NCI-H2081 treated with DMSO at 0.1 percent for 48 hours (cell line): ENCODE measurements at places on chromosomes 5 and 9.

GRCh38 chr5:4636378-4636777, 503.8 kb upstream of the ADAMTS16 start:
- no peak for DNase-seq

GRCh38 chr5:124913329-124913653, 166.9 kb upstream of the ZNF608 start:
- DNase-seq, result no peak

GRCh38 chr9:129762985-129763926, 10.4 kb upstream of the PTGES start:
- DNase-seq, result no peak

DNA sequence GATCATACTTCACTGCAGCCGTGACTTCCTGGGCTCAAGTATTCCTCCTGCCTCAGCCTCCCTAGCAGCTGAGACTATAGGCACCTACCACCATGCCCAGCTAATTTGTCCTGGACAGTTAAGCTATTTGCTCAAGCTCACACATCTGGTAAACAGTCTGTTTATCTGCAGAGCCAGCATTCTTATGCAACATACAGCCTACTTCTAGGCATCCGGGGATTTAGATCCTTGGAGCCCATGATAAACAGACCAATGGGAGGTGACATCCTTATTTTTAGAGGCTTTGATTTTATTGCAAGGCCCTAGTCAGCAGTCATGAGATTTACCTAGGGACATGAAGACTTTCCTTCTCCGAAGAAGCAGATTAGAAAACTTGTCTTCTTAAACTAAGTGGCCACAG, 21.0 kb downstream of the ATOX1 start:
- no peak for DNase-seq

GRCh38 chr9:68950689-68951088, 63.2 kb downstream of the PRKACG start:
- no peak for DNase-seq

DNA sequence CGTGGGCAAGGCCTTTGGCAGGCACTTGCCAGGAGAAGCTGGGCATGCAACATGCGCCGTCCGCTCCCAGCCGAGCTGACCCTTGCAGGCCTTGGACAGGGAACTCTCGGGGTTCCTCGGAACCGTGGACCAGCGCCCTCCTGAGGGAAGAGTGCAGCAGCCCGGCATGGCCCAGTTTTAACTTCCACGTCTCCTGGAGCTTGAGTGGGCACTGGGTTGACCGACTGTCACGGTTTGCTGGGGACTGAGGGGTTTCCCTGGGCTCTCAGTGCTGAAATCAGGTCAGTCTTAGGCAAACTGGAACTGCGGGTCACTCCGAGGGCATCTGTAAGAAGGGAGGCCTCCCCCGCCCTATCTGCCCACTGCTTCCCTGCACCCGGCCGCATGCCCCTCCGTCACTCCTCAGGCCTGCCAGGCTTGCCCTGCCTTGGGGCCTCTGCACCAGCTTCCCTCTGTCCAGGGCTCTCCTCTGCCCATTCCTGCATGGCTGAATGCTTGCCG, 87.0 kb upstream of the PHYKPL start:
- DNase-seq, result no peak

DNA sequence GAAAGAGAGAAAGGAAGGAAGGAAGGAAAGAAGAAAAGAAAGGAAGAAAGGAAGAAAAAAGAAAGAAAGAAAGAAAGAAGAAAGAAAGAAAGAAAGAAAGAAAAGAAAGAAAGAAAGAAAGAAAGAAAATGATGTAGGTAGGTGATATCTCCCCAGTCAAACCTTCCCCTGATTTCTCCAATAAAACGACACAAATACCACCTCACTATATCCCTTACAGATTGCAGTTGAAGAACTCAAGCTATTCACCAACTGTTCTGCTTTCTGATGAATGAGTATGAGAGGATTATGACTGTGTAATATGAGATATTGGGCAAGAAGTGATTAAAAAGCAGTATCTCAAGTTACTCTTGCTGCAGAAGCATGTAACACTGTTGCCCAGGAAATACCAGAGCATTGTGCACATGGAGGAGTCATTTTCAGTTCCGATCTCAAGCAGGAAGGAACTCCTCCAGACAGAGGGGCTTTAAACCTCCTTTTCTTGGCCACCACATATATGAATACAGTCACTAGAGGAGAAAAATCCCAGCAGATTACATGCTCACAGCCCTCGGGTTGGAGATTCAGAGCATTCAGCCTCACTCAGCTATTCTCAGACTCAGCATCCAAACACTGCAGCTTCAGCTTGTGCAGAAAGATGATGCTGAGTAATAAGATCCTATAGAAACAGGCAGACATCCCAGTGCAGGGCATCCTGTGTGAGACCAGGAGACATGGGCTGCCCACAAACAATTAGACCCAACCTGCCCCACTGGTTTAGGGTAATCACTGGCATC, 61.4 kb downstream of the UGCG start:
- DNase-seq, result no peak

GRCh38 chr5:156623381-156624040, 226.6 kb upstream of the PPP1R2B start:
- no peak for DNase-seq

- no peak for DNase-seq
These were observed 521.7 kb upstream of the DAB2 start for GRCh38 chr5:39946356-39947045.

- DNase-seq, result no peak
These were observed 32.5 kb upstream of the SNAPC3 start for GRCh38 chr9:15390201-15390600.

GRCh38 chr9:79656169-79656568, 84.4 kb downstream of the TLE4 start:
- no peak for DNase-seq

DNA sequence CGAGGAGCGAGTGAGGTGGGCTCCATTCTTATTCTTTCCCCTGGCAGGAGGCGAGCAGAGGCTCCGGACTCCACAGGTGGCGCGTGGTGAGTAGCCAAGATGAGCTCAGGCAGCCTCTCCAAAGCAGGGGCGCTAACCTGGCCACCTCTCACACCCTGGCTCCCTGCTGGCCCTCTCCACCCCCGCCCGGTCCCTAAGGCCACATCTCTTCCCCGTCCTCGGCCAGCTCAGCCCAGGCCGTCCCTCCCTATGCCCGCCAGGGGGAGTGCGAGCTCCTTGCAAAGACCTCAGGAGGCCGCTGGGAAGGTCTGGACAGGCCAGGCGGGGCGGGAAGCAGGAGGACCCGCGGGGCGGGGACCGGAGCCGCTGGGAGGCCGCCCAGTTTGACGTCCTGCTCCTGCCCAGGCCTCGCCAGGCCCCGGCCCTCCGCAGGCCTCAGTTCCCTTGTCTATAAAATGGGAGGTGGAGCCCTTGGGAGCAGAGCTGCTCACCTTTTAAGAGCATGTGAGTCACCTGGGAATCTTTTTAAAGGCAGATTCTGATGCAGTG, 46.3 kb upstream of the GGTA1 start:
- peak; percentile 33 for DNase-seq

DNA sequence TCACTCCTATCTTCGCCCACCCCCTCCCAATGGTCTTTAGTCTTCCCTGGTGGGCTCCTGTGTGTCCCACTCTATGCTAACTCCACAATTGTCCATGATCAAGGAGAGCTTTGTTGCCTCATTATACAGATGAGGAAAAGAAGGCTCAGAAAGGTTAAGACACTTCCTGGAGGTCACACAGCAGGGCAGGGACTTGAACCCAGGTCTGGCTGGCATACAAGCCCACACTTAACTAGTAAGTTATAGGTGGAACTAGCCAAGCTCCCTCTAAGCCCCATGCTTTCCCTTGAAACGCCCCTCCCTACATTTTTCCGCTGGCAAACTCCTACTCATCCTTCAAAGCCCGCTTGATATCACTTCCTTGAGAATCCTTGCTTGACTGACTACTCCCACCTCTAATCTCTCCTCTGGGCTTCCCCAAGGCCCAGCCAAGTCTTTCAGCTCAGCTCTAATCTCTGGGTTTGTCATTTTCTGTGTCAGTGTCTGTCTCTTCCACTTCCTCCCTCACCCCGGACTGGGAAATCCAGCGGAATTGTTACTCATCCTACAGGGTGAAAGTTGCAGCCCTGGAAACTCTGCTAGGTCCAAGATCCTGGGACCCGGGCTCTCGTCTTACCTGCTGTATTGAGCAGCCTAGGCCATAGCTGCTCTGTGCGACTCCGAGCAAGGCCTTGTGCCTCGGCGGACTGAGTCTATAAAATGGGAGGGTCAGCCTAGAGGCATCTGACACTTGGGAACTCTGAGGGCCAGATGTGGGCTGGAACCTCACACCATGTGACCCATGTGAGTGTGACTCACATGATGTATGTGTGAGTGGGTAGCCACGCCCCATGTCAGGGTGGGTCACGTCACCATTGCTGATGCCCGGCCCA, 144.5 kb downstream of the GAPVD1 start:
- DNase-seq, result no peak

GRCh38 chr9:18759827-18760226, 273.2 kb downstream of the SAXO1 start:
- DNase-seq, result no peak

GRCh38 chr5:161333194-161333880, 213.2 kb downstream of the GABRB2 start:
- no peak for DNase-seq

- no peak for DNase-seq
These were observed 6.5 kb upstream of the PLIN2 start for GRCh38 chr9:19133549-19134345.

DNA sequence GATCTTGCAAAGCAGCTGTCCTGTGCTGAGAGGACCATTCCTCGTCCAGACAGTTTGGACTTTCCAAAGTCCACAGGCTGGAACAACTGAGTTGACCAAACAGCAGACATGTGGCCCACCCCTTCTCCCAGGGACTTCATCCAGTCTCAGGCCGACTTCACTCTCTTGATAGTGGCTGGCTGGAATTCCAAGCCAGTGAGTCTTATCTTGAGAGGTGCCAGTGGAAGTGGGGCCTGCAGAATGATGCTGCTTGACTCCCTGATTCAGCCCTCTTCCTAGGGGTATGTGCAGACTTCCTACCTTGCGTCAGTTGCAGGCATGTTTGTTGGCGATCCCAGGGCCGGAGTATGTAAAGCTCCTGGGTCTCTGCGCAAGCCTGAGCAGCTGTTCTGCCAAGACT, 131.4 kb upstream of the TSLP start:
- no peak for DNase-seq

GRCh38 chr5:54329731-54330709, 19.6 kb upstream of the ARL15 start:
- no peak for DNase-seq

GRCh38 chr5:80904533-80905187, 55.5 kb upstream of the RASGRF2 start:
- no peak for DNase-seq

DNA sequence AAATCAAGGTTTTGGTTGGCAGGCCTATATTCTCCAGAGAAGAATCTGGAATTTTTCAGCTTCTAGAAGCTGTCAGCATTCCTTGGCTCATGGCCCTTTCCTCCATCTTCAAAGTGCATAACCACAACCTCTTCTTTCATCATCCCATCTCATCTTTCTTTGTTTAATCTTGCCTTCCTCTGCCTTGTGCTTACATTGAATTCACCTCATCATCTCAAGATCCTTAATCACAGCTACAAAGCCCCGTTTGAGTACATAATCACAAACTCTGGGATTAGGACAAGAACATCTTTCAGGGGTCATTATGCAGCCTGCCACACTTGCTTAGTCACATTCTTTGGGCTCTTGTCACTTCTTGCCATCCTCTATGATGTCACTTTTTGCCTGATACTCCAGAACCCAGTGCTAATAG, 130.3 kb downstream of the FOXD1 start:
- no peak for DNase-seq

- no peak for DNase-seq
These were observed 13.2 kb downstream of the SAP30L start for GRCh38 chr5:154459015-154459414.

- no peak for DNase-seq
These were observed 16.8 kb downstream of the CENPK start for GRCh38 chr5:65546141-65546540.
